Daoy (cell line): ENCODE measurements at places on chromosomes 1 and 21. TPM values are rescaled to one million over a fixed set of nuclear protein-coding genes. Genes with fewer than 3 reads are reported as not detected.

PLA2G2F gene
- not detected in 2 replicates for total RNA-seq

NUP210L gene
- not detected in 2 replicates for total RNA-seq

SLC2A5 gene
- not detected in 2 replicates for total RNA-seq

NTNG1 gene
- total RNA-seq: 3.2 and 3.4 TPM in 2 replicates

PRKAB2 gene
- 12.9 and 15.9 TPM in 2 replicates for total RNA-seq

ADCY10 gene
- not detected in 2 replicates for total RNA-seq

DPT gene
- 0.24 and 0.69 TPM in 2 replicates for total RNA-seq

ALX3 gene
- total RNA-seq: not detected in 2 replicates

ZNF648 gene
- 0.17 TPM in 1 of 2 replicates, not detected in the other for total RNA-seq

HEYL gene
- total RNA-seq: not detected in 2 replicates

CXADR gene
- total RNA-seq: 5.1 and 7.4 TPM in 2 replicates

ZMYND12 gene
- total RNA-seq: 0.06 TPM in 1 of 2 replicates, not detected in the other

TPTE gene
- total RNA-seq: 5.9 and 7.3 TPM in 2 replicates

SPATA1 gene
- 0.24 and 0.63 TPM in 2 replicates for total RNA-seq

MATN1 gene
- 0.06 TPM in 1 of 2 replicates, not detected in the other for total RNA-seq

ADPRS gene
- total RNA-seq: 116 and 118 TPM in 2 replicates

BCAR3 gene
- total RNA-seq: 70.5 and 78.2 TPM in 2 replicates

RGS4 gene
- 68.6 and 81.8 TPM in 2 replicates for total RNA-seq

SPRR1A gene
- total RNA-seq: not detected in 2 replicates

MMP23B gene
- 0.17 TPM in 1 of 2 replicates, not detected in the other for total RNA-seq

FOXO6 gene
- total RNA-seq: 0.06 and 0.80 TPM in 2 replicates

AVPR1B gene
- not detected in 2 replicates for total RNA-seq

WNT4 gene
- total RNA-seq: 0.29 TPM in 1 of 2 replicates, not detected in the other

CLCA1 gene
- not detected in 2 replicates for total RNA-seq

BOLA1 gene
- 5.9 and 11.0 TPM in 2 replicates for total RNA-seq

RNU1-4 gene
- total RNA-seq: 306 and 832 TPM in 2 replicates

GNAT2 gene
- 0.11 and 4.8 TPM in 2 replicates for total RNA-seq

ZNF593OS gene
- total RNA-seq: not detected in 2 replicates
